ENCODE measurements at places on chromosomes 1 and 21.

GRCh38 chr1:212461916-212462660, 29.4 kb downstream of the NENF start:
- no peak for DNase-seq

GRCh38 chr1:84267476-84267875, 34.0 kb upstream of the SAMD13 start:
- DNase-seq = no peak

- DNase-seq = no peak
These were observed 648.1 kb downstream of the USP25 start for GRCh38 chr21:16377857-16378256.

DNA sequence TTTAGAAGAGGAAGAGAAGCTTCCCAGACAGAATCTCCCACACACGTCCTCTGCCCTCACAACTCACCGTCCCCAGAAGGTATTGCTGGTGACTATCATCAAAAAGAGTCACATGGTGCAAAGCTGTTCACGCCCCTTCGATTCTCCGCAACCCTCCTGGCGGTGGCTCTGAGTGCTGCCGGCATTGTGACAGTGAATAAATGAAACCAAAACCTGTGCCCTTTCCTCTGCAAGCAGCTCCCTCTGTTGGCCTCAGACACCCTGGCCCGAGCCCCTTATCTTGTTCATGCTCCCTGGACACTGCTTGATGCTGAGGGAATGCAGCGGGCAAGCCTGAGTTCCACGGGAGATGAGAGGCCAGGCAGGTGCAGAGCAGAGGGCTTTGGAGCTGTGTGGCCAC, 510.3 kb downstream of the NPHP4 start:
- DNase-seq = peak; percentile 23

DNA sequence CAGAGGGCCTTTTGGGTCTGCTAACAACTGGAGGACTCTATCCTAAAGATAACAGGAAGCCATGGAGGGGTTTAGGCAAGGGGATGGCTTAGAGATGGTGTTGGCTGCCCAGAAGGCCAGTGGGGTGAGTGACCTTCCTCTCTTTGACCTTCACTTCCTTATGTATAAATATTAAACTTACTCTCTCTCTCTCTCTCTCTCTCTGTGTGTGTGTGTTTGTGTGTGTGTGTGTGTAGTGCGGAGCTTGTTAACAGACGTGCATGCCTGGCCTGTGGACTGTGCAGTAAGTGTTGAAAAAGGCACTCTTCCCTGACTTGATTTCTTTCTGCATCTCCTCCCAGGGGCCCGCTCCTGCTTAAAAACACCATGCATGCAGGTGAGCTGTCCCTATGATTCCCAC, 10.0 kb downstream of the MROH7 start:
- DNase-seq = no peak

DNA sequence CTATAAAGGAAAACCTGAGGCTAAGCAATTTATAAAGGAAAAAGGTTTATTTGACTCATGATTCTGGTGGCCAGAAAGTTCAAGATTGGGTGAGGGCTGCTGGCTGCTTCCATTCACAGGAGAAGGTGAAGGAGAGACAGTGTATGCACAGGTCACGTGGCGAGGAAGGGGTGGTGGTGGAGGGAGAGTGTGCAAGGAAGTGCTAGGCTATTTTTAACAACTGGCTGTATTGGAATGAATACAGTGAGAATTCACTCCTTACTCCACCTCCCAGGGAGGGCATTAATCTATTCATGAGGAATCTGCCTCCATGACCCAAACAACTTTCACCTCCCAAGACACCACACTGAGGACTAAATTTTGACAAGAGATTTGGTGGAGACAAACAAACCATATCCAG, 51.0 kb downstream of the SYDE2 start:
- no peak for DNase-seq

- no peak for DNase-seq
These were observed 134.5 kb downstream of the PTPN14 start for GRCh38 chr1:214416858-214417257.

- no peak for DNase-seq
These were observed 365.5 kb downstream of the CAMTA1 start for GRCh38 chr1:7150724-7151280.
